Cardiac septum (tissue), 1 donor: ENCODE measurements at places on chromosomes 13 and 19. TPM values are rescaled to one million over a fixed set of nuclear protein-coding genes. Genes with fewer than 3 reads are reported as not detected.

HNRNPA1L2 gene
- total RNA-seq = 4.3 TPM

CEACAM16 gene
- total RNA-seq = not detected

MIA gene
- 1.00 TPM for total RNA-seq

VSTM1 gene
- not detected for total RNA-seq

IGFL3 gene
- total RNA-seq = not detected

TDRD3 gene
- total RNA-seq = 47.8 TPM

GRCh38 chr13:100213576-100213975 lies 124.7 kb downstream of the PCCA start:
- DNase-seq = no peak

- no peak for DNase-seq
These were observed 447 bp downstream of the NFKBIB start for GRCh38 chr19:38900202-38900629.

DNA sequence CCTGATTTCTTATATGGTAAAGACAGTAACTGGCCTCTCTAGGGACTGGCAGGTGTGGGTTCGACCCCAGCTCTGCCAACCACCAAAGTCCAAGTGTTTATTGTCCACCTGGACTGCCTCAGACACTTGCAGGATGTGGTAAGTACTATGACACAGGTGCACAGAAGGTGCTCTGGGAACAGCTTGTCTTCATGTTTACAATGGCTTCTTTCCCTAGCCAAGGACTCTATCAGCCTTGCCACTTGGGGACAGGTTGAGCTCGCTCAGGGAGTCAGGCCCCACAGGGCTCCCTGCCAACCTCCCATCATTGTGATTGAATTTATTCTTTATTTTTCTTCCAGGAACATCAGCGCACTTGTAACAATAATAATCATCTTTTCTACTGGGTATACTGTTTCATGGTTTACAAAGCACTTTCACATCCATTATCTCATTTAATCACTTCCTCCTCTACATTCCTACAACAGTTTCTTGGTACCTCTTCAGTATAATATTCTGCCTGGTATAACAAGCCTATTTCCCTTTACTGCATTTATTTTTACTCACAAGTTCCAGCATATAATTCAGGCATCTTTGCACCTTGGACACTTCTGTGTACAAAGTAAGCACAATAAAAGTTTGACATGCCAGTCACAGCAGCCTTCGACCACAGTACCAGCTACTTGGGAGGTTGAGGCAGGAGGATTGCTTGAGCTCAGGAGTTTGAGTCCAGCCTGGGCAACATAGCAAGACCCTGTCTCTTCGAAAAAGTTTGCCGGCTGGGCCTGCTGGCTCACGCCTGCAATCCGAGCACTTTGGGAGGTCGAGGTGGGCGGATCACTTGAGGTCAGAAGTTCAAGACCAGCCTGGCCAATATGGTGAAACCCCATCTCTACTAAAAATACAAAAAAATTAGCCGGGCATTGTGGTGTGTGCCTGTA lies 24.2 kb upstream of the GATAD2A start:
- DNase-seq = no peak

GRCh38 chr19:577439-578392 lies 5.3 kb downstream of the BSG start:
- DNase-seq = no peak

- no peak for DNase-seq
These were observed 4.0 kb downstream of the SLC7A10 start for GRCh38 chr19:33221638-33222037.

GRCh38 chr19:52640916-52641315 lies 2.8 kb upstream of the ZNF83 start:
- no peak for DNase-seq

- DNase-seq = no peak
These were observed 327.2 kb downstream of the LMO7 start for GRCh38 chr13:75963302-75963701.

DNA sequence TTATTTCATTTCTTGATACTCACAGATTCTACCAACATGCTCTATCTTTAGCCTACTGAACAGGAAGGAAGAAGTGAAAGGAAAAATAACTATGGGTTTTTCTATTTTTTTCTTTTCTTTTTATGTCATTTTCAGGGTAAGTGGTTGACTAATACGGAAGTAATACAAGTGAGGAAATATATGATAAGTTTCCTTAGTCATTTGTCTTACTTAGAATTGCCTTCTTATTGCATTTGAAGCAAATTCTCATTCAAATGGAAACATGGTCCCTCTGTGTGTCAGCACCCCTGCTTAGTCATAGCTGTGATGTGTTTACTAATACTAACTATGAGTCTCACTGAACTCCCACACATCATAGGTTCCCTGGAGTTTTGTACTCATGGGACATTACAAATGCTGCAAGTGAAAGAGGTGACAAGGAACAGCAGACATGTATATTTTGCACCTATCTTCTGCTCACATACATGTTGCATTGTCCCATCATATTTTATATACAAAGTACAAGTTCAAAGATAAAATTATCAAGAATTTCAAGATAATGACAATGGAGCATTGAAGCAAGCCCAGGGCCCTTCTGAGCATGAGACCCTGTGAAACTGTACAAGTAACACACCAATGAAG lies 60.1 kb downstream of the DCT start:
- DNase-seq = no peak

- DNase-seq = peak; percentile 81
These were observed 5.0 kb downstream of the ZSCAN5A start for GRCh38 chr19:56309511-56310185.

- DNase-seq = no peak
These were observed 152.4 kb downstream of the DCLK1 start for GRCh38 chr13:35978607-35979316.

DNA sequence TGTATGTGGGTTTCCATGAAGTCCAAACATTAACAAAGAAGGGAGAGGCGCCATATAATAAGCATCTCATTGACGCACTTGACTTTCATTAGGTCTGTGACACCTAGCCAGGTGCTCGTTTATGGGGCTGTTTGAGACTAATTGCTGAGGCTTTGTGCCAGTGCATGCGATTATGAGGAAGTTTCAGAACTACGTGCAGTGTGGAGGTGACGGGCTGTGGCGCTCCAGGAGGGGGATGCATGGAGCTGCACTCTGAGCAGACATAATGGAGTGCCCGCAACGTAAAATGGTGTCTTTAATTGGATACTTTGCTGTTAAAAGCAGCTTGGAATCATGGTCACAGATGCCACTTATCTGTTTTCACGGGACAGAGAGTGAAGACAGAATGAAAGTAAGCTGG lies 223.2 kb downstream of the FGF9 start:
- no peak for DNase-seq

GRCh38 chr19:18504886-18505610 lies 16.8 kb downstream of the ELL start:
- DNase-seq = no peak

- DNase-seq = no peak
These were observed 13.2 kb upstream of the PSPC1 start for GRCh38 chr13:19795956-19796355.

GRCh38 chr13:109856350-109856749 lies 70.0 kb upstream of the IRS2 start:
- DNase-seq = no peak

DNA sequence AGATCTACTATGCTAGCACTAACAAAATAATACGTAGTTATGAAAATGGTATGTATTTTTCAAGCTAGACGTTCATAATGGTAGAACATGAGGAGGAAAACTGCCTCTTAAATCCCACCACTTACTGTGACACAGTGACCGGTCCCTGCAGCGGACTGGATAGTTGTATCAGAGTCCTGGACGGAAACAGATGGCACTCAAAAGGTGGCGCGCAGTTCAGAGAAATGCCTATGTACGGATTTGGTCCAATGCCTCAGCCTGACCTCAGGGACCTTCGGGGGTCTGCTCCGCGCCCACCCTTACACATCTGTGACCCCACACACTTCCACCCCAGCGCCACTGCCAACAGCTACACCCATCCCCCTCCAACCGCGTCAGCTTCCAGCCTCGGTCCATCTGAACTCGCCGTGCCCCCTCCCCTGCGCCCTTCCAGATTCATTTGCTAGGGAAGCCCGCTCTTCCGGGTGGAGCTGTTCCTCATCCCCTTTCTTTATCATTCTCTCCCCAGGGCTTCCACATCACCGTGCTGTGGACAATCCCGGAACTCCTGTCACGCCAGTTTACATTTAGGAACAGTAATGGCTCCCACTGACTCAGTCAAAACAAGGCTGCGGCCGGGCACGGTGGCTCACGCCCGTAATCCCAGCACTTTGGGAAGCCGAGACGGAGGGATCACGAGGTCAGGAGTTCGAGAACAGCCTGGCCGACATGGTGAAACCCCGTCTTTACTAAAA lies 792 bp upstream of the LENG8 start:
- DNase-seq = peak; percentile 80

DNA sequence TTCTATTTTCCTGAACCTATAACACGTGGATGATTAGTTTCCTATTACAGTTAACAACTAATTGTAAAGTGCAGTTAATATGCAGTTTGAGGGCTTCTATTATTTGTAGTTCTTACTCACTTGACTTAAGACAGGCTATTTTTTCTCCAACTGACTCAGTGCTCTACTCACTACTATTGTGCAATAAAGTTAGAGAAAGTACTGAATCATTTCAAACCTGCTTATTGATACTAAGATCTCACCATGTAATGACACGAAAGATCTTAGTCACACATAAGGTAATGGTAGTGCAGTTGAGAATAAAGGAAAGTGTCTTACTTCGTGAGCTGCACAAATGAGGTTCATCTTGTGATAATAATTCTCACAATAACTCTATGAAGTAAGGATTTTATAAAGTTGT lies 22.8 kb upstream of the ITM2B start:
- no peak for DNase-seq

DNA sequence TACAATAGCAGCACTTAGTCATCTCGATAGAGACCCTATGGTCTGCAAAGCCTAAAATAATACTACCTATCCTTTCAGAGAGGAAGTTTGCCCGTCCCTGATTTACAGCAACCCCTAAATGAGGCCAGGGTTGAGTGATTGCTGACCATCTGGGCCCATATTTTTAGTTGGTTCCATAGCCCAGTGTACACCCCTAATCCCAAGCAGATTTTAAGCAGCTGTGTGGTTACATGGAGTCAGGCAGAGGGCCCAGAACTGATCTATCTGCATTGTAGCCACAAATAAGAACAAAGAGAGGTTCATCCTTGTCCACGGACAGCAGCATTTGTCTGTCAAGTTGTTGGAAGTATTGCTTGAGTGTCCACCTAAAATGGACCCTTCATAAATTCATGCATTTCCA lies 148.2 kb downstream of the DCT start:
- no peak for DNase-seq

GRCh38 chr13:43058318-43058674 lies 34.9 kb downstream of the DNAJC15 start:
- no peak for DNase-seq

DNA sequence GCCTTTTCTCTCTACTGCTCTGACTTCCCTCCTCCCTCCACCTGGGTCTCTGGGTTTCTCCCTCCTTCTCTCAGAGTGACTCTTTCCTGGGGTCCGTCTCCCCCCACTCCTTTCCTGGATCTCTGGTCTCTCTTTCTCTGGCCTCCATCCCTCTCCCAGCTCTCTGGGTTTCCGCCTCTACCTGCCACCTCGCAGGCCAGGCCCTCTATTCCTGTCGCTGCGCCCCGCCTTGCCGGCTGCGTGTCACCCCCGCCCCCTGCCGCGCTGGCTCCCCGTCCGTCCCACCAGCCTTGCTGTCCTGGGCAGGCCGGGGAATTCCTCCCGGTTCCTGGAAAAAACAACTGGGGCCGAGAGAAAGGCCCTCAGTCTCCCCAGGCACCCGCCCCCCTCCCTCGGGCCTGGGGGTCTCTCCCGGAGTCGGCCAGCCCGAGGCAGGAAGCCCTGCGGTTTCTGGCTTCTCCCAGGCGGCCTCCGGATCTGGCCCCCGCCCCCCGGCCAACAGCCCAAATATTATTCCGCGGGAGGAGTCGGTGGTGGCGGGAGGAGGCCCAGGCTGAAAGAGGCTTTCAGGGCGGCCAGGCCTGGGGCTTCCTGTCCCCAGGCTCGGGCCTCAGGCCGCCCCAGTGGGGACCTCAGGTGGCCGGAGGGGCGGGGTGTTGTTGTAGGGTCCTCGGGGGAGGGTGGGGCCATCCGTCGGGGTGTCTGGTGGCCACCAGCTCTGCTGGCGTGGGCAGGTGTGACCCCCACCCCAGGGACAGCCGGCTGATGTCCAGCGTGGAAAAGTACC lies 9.3 kb downstream of the IRF2BP1 start:
- no peak for DNase-seq
